ENCODE measurements at places on chromosomes 6 and 20. TPM values are rescaled to one million over a fixed set of nuclear protein-coding genes. Genes with fewer than 3 reads are reported as not detected.

The COL12A1 gene
- 1.4 TPM for total RNA-seq

The OR2B6 gene
- not detected for total RNA-seq

GRCh38 chr6:154218301-154218700 lies 138.3 kb downstream of the IPCEF1 start:
- H3K27ac ChIP-seq = no peak overlapping the region
- H3K4me1 ChIP-seq = 0 out of 2 replicates have a peak, but pooled peaks cover 2% of the 10 kb centered on the region
- no peak overlapping the region for H3K4me3 ChIP-seq
- no peaks in the 10 kb centered on the region for H3K36me3 ChIP-seq
- no peak for DNase-seq
- no peaks in the 10 kb centered on the region for H3K27me3 ChIP-seq

The ID4 gene
- total RNA-seq = 14.0 TPM

The RSPO3 gene
- total RNA-seq = not detected

DNA sequence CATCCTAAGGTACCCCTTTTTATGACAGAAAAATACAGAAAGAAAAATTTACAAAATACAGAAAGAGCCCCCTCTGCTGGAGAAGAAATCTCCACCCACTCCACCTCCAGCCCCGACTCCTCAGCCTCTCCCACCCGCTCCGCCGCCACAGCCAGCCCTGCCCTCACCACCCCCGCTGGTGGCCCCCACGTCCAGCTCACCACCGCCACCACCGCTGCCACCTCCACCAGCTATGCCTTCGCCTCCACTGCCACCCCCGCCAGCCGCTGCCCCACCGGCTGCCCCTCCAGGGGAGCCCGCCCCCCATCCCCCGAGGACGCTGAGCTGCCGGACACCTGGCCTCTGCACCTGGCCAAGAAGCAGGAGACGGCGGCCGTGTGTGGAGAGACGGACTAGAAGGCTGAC lies 17.7 kb downstream of the WFDC2 start:
- peak; percentile 72 for DNase-seq
- peaks cover 7% of the 10 kb centered on the region for H3K4me1 ChIP-seq
- no peaks in the 10 kb centered on the region for H3K36me3 ChIP-seq
- H3K4me3 ChIP-seq = peak overlapping the region; percentile 72
- no peak overlapping the region for H3K27ac ChIP-seq

DNA sequence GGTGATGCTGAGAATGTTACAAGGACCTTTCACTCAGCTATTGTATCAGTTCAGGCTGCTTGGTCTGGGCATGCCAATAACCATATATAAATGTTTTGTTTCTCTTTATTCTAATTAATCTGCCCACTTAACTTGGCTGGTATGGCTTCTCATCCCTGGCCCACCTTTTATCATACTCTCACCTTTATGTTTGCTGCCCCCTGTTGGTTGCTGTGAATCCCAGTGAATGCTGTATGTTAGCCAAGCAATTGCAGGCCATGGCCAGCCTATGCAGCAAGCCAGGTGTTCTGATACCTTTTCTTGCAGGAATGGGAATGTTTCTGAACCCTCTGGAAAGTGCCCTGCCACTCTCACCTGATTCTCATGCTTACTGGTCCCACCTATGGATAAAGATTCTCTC lies 54.6 kb downstream of the PCSK2 start:
- DNase-seq = peak; percentile 73
- no peaks in the 10 kb centered on the region for H3K4me1 ChIP-seq
- no peak overlapping the region for H3K4me3 ChIP-seq
- H3K36me3 ChIP-seq = no peaks in the 10 kb centered on the region
- no peak overlapping the region for H3K27ac ChIP-seq

DNA sequence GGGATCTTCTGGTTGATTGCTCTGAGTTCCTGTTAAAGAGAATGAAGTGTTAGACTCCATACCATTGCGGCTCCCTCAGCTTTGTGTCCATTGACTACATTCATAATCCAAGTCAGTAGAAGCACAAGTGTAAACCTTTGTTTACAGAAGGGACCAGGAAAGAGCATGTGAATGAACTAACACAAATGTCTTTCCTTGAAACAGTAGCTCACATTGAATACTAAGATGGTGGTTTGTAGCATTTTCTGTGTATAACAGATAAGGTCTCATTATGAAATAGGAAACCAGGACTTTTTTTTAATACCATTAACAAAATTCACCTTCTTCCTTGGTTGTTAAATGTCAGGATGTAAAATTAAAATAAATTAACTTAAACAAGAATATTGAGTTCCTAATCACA lies 8.4 kb downstream of the STXBP5 start:
- H3K27me3 ChIP-seq = no peaks in the 10 kb centered on the region
- no peak for DNase-seq
- no peaks in the 10 kb centered on the region for H3K4me1 ChIP-seq
- no peaks in the 10 kb centered on the region for H3K36me3 ChIP-seq
- H3K27ac ChIP-seq = no peak overlapping the region
- no peak overlapping the region for H3K4me3 ChIP-seq

The COL21A1 gene
- 1.4 TPM for total RNA-seq

DNA sequence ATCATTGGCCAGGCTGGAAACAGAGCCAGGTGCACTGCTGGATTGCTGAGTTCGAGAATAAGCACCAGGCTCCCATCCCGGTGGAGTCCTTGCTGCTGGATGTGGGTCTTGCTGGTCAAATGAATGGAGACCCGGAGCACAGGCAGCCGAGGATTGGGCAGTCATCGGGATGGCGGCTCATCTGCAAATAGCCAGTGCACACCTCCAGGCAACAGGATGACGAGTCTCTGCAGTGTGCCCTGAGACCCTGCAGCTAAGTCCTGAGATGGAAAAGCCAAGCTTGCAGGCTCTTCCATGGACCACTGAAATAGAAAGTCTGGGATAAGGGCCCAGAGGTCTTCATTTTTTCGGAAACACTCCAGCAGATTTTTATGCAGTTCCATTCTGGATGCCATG lies 143.5 kb downstream of the WDR27 start:
- H3K27ac ChIP-seq = no peak overlapping the region
- H3K4me3 ChIP-seq = no peak overlapping the region
- H3K27me3 ChIP-seq = no peaks in the 10 kb centered on the region
- H3K36me3 ChIP-seq = peaks cover 10% of the 10 kb centered on the region

DNA sequence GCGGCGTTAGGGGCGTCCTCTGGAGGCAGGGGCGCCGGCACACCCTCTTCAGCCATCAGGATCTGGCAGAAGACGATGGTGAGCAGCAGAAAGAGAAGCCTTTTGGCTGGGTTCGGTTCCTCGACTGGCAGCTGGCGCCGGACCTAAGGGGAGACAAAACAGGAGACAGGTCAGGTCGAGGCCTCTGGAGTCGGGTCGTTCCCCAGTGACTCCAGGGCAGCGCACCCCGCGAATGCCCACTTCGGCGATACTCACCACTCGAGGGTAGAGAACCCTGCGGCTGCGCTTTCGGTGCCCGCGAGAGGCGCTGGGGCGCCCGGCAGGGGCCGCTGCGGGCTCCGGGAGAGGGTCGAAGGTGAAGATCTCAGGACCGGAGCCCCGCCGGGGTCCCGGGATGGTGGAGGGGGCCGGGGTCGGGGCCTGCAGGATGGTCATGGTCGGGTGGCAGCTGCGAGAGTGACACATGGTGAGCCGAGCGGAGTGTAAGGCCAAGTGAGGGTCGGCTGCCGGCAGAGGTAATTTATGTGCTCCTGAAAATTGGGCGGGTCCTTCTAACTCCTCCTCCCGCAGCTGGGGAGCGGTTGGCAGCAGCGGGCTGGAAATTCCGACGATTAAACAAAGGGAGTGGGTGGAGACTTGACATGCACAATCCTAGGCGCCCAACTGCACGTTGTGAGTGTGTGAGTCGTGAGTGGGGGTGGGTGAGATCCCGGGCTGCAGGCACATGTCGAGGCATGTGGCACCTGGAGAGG lies at the start of gene IER3:
Gene IER3 (minus strand): TSS at position 494 of the 752 bp plus-strand sequence. CDS start 29 bp downstream, at position 465.
- H3K4me1 ChIP-seq = peaks cover 2% of the 10 kb centered on the region
- peak within 1 kb of the TSS; percentile 94 for H3K4me3 ChIP-seq
- DNase-seq = peak; percentile 93
- peak within 1 kb of the TSS; percentile 22 for H3K27ac ChIP-seq
- H3K36me3 ChIP-seq = peaks cover 31% of the 10 kb centered on the region
- H3K27me3 ChIP-seq = no peaks in the 10 kb centered on the region

- no peaks in the 10 kb centered on the region for H3K27me3 ChIP-seq
- H3K27ac ChIP-seq = no peak overlapping the region
- no peak for DNase-seq
- no peaks in the 10 kb centered on the region for H3K4me1 ChIP-seq
Measured at GRCh38 chr6:158489441-158489840, 70.5 kb upstream of the TMEM181 start.

GRCh38 chr6:118562959-118563358 lies 14.9 kb downstream of the PLN start:
- peaks cover 3% of the 10 kb centered on the region for H3K4me1 ChIP-seq
- no peaks in the 10 kb centered on the region for H3K36me3 ChIP-seq
- no peak overlapping the region for H3K4me3 ChIP-seq
- H3K27ac ChIP-seq = no peak overlapping the region
- no peak for DNase-seq

The CFAP61 gene
- 0.44 TPM for total RNA-seq

- no peak overlapping the region for H3K27ac ChIP-seq
- H3K27me3 ChIP-seq = no peaks in the 10 kb centered on the region
- no peaks in the 10 kb centered on the region for H3K36me3 ChIP-seq
- no peak overlapping the region for H3K4me3 ChIP-seq
Measured at GRCh38 chr6:63859528-63859927, 223.9 kb downstream of the PHF3 start.

DNA sequence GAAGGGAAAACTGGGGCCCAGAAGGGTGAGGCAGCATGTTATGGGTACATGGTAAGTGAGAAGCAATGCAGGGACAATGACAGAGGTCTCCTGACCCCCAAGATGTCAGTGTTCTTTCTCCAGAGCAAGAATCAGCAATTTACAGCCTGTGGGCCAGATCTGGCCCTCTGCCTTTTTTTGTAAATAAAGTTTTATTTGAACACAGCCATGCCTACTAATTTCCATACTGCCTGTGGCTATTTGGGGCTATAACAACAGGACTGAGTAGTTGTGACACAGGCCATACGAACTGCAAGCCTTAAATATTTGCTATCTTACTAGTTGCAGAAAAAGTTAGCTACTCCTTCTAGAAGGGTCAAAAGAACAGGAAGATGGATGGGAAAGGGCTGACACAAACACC lies 52.5 kb downstream of the PTPRT start:
- H3K27me3 ChIP-seq = no peaks in the 10 kb centered on the region
- no peaks in the 10 kb centered on the region for H3K36me3 ChIP-seq
- no peak overlapping the region for H3K27ac ChIP-seq
- H3K4me3 ChIP-seq = no peak overlapping the region

The HLA-DQB2 gene
- total RNA-seq = not detected

- H3K4me3 ChIP-seq = no peak overlapping the region
- no peaks in the 10 kb centered on the region for H3K4me1 ChIP-seq
- H3K27me3 ChIP-seq = no peaks in the 10 kb centered on the region
- DNase-seq = peak; percentile 65
Measured at GRCh38 chr20:32570401-32571190, 14.5 kb downstream of the NOL4L start.

The FKBP1C gene
- 1.2 TPM for total RNA-seq

DNA sequence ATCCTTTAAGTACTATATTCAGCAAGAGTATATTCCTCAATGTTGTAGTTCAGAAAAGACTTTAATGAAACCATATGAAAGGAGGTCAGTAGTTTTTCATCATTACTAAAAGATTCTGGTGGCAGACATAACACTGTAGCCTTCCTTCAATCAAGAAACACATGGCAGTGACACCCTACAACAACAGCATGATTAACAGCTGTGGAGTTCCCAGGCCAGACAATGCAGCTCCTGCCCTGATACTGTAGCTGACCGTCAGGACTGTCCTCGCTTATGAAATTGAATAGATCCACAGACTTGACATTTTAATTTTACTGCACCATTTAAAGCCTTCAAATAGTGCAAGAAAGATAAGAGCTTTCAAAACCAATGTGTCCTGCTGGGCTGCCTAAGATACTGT lies 43.6 kb downstream of the USP45 start:
- no peak for DNase-seq
- H3K4me3 ChIP-seq = no peak overlapping the region

GRCh38 chr6:11368264-11368663 lies 135.8 kb upstream of the NEDD9 start:
- no peaks in the 10 kb centered on the region for H3K36me3 ChIP-seq
- DNase-seq = no peak
- no peaks in the 10 kb centered on the region for H3K27me3 ChIP-seq
- H3K4me3 ChIP-seq = no peak overlapping the region

The BRD2 gene
- total RNA-seq = 244 TPM

The DNAH8 gene
- total RNA-seq = not detected

The EIF2S2 gene
- 188 TPM for total RNA-seq

GRCh38 chr6:74269600-74269858 lies 573.5 kb downstream of the CD109 start:
- H3K27me3 ChIP-seq = no peaks in the 10 kb centered on the region
- H3K36me3 ChIP-seq = no peaks in the 10 kb centered on the region

The SIRPD gene
- total RNA-seq = not detected

Measured in H9 (cell line).